ENCODE measurements at places on chromosomes 2 and 18.

GRCh38 chr2:120940319-120940696 is 204.6 kb downstream of the GLI2 start:
- no peak for DNase-seq

- DNase-seq, result no peak
Observed at GRCh38 chr18:34697233-34697632, 12.9 kb upstream of the DTNA start.

DNA sequence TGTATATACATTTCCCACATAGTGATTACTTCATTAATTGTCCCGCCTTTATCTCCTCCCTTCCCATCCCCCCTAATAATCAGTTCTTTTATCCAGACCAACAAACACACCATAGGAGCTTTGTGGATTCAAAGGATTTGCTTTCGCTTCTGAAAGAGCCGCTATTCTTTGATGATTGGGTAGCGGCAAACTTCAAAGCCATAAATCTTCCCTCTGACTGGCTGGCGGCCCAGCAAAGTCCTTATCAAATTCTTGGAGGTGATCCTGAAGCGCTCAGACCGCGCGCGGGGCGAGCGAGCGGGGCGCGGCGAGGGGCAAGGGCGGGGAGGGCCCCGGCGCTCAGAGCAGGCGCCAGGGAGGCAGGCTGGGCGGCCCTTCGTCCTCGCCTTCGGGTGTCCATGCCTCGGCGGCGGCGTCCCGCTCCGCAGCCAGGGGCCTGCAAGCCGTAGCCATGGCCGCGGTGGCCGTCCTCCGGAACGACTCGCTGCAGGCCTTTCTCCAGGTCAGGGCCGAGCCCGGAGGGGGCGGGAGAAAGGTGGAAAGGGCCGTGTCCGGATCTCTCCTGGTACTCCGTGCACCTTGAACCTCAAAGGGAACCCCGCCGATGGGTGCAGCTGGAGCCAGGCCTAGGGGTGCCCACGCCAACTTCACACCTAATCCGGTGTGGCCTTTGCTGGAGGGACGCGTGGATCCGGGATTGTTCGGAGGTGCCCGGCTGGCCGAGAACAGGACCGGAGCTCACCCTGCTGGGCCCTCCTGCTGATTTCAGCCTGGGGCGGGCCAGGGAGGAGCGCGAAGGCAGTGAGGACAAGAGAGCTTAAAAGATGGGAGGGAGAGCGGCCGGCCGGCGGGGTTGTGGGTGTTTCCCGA is at the start of gene SP5:
TSS of gene SP5 (plus strand) at position 276 of the 870 bp plus-strand sequence. CDS start at position 452, 176 bp downstream.
- no peak for DNase-seq

- DNase-seq, result no peak
Observed at GRCh38 chr18:10900435-10900834, 248.9 kb downstream of the PIEZO2 start.

GRCh38 chr18:76005632-76006208 is 489.3 kb downstream of the ZNF516 start:
- no peak for DNase-seq

Data from stimulated activated CD4-positive, alpha-beta T cell treated with anti-CD3 and anti-CD28 coated beads, TNF-alpha, amount 100 ng/mL, for 24 hours (primary cell).